ENCODE measurements at places on chromosomes 12 and 14.
A peak's percentile ranks its signal among the peaks of the same experiment; 100 is the strongest.

GRCh38 chr12:24008166-24008565 is 58.7 kb upstream of the SOX5 start:
- no peak for DNase-seq

- no peak for DNase-seq
Measured at GRCh38 chr14:21220874-21221477, 48.3 kb downstream of the HNRNPC start.

GRCh38 chr14:92950773-92951172 is 27.8 kb downstream of the CHGA start:
- no peak for DNase-seq

DNA sequence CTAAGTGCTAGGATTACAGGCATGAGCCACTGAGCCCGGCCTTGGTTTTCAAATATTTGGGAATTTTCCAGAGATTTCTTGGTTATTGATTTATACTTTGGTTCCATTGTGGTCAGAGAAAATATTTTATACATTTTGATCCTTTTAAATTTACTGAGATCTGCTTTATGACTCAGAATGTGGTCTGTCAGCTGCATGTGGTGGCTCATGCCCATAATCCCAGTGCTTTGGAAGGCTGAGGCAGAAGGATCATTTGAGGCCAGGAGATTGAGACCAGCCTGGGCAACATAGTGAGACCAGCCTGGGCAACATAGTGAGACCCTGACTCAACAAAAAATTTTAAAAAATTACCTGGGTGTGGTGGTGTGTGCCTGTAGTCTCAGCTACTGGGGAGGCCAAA is 49.8 kb downstream of the ADCK1 start:
- no peak for DNase-seq

- DNase-seq, result no peak
Measured at GRCh38 chr14:23582906-23583760, 4.5 kb upstream of the JPH4 start.

GRCh38 chr14:93012951-93013719 is 90.2 kb downstream of the CHGA start:
- no peak for DNase-seq

DNA sequence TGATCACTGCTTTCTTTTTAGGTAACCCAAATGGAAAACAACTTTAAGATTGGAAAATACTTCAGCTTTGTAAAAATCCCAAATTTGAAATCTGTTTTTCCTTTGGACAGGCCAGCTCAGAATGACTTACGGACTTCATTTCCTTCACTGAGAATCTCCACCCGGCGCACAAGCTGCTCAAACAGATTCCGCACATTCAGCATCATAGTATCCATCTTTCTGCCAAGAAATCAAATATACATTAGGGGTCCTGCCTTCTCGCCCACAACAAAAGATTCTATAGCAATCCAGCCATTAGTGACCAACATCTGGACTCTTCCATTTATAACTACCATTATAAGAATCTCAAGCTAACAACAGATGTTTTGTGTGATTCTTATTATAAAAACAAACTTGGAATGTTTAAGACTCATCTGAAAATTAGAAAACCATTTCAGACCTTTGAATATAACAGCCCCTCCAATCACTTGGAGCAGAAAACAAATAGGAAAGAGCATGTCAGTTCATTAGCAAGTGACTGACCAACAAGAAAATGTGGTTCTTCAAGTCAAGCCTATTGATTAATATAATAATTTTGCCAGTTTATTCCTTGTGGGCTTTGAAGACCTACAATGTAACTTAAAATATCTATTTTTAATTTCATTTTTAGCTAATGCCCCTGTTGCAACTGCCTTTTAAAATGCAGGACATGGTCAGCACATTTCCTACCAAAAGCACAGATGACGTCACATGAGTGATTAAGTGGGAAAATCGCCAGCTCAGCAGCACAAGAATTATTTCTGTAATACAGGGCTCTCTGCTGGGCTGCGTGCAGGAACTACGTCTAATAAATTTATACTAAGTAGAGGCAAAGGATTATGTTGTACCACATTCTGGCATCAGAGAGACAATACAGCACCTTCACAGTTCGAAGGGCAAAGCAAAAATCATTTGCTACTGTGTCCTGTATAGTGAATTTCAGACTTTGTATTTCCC is 8.5 kb downstream of the RACGAP1 start:
- peak; percentile 57 for DNase-seq

GRCh38 chr12:43312991-43313505 is 239.0 kb downstream of the ADAMTS20 start:
- no peak for DNase-seq

DNA sequence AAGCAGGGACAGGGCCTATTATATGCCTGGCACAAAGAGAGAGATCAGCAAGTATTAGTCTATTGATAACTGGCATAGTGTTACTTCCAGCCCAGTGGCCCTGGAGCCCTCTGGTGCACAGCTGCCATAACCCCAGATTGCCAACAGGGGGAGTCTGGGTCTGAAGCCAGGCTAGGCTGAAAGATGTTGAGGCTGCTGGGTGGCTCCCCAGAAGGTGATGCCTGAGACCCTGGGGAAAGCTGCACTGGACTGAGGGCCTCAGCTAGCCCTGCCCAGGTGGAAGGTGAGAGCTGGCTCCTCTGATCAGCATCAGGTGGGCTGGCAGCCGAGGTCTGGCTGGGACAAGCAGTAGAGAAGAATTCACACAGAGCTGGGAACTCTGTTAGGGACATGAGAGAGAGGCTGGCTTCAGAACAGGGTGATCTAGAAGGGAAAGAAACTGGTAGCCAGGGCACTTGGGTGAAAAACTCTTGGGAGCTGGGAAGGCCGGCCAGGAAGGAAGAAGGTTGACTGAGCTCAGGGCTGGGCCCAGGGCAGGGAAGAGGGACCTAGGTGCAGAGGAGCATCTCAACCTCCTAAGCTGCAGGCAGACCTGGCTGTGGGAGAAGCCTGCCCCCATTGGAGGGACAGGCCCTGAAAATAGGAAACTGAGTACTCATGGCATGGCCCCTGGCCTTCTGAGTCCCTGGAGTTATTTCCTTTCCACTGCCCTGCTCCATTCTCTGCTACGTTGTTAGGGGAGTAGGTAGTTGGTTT is 3.9 kb downstream of the GZMH start:
- no peak for DNase-seq

GRCh38 chr14:58732387-58732786 is 94.6 kb downstream of the DACT1 start:
- no peak for DNase-seq

DNA sequence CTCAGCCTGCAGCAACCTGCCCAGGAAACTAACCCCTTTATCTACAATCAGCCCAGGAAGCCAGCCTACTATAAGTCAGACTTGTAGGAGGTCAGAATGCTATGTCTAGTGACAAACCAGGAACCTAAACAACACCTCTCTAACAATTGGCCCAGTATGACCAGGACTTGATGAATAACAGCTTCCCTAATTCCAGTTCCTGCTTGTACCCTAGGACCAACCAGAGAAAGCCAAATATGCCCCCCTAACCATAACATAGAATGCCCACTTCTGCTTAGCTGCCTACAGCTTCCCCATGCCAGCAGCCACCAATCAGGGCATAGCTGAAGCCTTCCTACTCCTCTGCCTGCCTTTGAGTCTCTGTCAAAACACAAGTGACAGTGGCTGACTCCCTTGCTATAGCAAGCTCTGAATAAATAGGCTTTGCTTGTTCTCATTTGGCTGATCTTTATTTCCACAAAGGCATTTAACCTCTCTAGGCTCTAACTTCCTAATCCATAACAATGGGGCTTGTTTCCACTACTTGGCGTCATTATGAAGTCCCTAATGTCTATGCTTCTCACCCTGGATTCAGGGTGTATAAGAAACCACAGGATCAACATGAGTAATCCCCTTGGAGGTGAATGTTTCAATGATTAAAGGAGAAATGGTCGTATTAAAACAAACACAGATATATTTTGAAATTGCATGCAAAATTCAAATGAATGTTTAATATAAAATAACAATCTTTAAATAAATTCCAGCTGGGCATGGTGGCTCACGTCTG is 220.2 kb downstream of the ANO6 start:
- DNase-seq, result no peak

GRCh38 chr14:69855180-69855832 is 23.9 kb upstream of the SMOC1 start:
- no peak for DNase-seq

GRCh38 chr14:100679707-100680438 is 46.8 kb upstream of the DLK1 start:
- no peak for DNase-seq

- DNase-seq, result no peak
Measured at GRCh38 chr12:83077041-83077440, 390.3 kb downstream of the TMTC2 start.

- no peak for DNase-seq
Measured at GRCh38 chr12:128660532-128661225, 163.1 kb downstream of the SLC15A4 start.

- DNase-seq, result no peak
Measured at GRCh38 chr14:92314182-92314581, 8.8 kb upstream of the SLC24A4 start.

GRCh38 chr12:1782215-1782614 is 38.1 kb upstream of the LRTM2 start:
- DNase-seq, result no peak

GRCh38 chr12:90982170-90982569 is 22.6 kb downstream of the EPYC start:
- DNase-seq, result no peak

- DNase-seq, result no peak
Measured at GRCh38 chr12:112151766-112152541, 26.6 kb downstream of the TRAFD1 start.

DNA sequence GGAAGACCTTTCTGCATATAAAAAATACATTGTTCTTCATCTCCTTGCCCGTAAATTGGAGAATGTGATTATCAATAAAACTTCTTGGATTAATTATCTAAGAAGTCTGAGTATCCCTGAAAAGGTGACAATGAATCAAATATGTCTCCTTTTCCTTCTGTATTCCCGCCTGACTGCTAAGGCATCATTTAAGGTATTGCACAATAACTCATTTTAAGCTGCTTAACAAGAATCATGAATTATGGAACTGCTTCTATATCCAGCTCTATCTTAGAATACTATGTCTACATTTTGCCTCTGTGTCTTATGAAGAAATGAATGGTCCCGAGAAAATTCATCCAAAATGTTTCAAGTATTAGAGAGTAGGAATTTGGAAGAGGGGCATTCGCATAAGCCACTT is 294.4 kb downstream of the SOX5 start:
- DNase-seq, result no peak

DNA sequence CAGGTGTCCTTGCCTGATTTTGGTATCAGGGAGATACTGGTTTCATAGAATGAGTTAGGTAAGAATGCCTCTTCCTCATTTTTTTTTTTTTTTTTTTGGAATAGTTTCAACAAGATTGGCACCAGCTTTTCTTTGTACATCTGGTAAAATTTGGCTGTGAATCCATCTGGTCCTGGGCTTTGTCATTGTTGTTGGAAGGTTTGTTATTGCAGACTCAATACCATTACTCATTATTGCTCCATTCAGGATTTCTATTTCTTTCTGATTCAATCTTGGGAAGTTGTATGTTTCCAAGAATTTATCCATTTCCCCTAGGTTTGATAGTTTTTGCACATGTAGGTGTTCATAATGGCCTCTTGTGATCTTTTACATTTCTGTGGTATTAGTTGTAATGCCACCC is 126.0 kb upstream of the KITLG start:
- no peak for DNase-seq

DNA sequence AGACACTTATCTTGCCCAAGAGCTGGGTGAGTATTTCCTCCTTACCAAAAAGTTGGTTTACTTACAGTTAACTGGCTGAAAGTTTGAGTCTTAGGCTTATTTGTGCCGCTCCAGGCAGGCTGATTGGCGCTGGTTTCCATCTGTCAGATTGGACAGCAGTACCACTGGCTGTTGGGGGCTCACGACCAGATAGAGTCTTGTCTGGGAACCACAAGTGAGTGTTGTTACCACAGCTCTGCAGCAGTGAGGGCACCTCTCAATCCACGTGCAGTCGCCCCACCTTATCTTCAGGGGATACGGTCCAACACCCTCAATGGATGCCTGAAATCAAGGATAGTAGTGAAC is 58.9 kb downstream of the DDX51 start:
- no peak for DNase-seq

DNA sequence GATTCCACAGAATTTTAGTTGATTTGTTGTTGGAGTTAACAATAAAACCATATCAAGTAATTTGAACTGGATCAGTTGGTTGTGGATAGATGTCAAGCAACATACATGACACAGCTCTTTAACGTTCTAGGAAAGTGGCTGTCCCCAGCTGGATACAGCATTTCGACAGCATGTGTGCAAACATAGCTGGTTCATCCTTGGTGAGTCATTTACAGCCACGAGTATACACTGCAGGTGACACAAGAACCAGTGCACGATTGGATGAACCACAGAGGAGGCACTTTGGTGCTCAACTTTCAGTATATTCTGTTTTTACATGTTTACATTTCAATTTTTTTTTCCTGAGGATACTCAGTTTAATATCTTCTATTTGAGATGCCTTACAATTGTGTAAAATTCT is 242.4 kb downstream of the TMEM117 start:
- no peak for DNase-seq

- DNase-seq, result no peak
Measured at GRCh38 chr14:68633131-68633991, 159.5 kb downstream of the ZFP36L1 start.

DNA sequence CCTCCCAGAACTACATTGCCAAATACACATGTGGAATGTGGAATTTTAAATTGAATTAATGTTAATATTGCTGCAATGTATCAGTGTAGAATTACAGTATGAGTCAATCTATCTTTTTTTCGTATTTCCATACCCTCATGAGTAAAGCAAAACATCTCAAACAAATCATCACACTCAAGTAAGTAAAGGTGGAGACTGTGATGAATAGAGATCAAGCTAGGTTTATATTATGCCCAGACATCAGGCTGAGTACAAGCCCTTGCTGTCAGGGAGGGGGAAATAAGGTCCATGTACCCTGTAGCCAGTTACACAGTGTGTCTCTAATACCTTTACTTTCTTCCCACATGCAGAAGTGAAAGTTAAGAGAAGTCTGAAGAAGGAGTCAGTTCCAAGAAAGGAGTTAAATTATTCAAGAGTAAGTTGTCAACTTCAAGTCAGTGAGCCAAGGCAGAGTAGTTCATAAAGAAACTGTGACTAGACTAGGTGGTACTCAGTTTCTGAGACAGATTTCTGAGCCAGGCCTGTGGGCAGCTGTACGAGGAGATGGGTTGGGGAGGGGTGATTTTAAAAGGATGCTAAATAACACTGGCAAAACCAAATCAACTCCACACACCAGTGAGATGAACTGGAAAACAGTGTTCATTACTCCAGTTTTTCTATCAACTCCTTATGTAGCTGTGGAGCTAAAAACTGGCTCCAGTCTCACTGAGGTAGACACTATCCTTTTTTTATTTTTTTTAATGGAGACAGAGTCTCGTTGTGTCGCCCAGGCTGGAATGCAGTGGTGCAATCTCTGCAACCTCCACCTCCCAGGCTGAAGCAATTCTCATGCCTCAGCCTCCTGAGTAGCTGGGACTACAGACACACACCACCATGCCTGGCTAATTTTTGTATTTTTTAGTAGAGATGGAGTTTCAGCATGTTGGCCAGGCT is 23.8 kb upstream of the STK38L start:
- no peak for DNase-seq

- no peak for DNase-seq
Measured at GRCh38 chr12:6647083-6647604, at the start of gene ACRBP. Gene ACRBP, minus strand, starts transcription at chr12:6647432. Its CDS starts 66 bp downstream, at chr12:6647366.

Measured in NCI-H226 (cell line).